Mesendoderm (in vitro differentiated cells): ENCODE measurements at places on chromosomes 1 and 21.

GRCh38 chr21:42308914-42309752 lies 6.1 kb downstream of the TFF3 start:
- peak; percentile 44 for DNase-seq

GRCh38 chr1:30702823-30703222 lies 20.6 kb downstream of the MATN1 start:
- DNase-seq = no peak

- DNase-seq = peak; percentile 56
Observed at GRCh38 chr1:116855191-116855619, 54.5 kb upstream of the PTGFRN start.

GRCh38 chr1:100390531-100390930 lies 38.2 kb downstream of the CDC14A start:
- DNase-seq = no peak

DNA sequence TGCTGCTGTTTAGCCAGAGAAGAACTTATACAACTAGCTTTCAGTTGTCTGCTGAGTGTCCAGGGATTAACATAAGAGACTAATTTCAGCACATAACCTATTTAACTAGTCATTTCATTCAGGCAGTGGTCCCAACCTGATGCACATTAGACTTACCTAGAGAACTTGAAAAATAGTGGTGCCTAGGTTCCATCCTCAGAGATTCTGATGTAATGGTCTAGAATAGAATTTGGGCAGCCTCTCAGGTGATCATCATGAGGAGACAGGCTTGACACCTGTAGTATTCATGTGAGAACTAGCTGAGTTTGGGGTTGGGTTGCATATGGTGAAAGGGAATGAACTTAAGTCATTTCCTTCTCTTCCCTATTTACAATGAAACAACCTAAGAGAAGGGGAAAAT lies 24.8 kb downstream of the CNST start:
- no peak for DNase-seq

- no peak for DNase-seq
Observed at GRCh38 chr1:113886417-113887401, 672 bp downstream of the BCL2L15 start.

DNA sequence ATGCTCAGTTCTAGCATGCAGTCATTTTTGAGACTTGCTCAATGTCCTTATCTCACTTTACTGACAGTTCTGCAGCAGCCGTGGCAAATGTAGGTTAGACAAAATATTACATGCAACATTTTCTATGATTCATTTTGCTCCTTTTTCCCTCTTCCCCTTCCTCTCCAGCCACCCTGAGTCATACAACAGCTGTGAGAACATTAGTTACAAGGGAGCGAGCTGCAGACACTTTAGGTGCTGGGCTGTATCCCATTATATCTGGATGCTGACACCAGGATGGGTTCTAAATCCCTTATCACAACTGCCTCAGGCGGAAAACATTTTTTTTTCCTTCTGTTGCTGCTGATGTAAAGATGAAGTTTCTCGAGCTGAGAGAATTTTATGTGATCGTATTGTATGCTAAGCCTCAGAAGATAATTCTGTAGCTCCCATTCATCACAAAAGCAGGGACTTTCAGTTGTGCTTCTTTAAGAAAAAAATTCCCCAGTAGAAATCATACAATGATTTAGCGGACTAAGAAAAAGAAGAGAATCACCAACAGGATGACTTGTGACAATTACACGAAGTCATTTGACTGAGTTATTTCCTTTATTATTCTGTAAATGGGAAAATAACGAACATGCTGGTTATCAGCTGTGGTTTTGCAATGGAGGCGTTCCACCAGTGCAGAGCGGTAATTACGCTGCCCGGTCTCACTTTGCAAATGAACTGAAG lies 345.0 kb downstream of the DISC1 start:
- no peak for DNase-seq

- peak; percentile 34 for DNase-seq
Observed at GRCh38 chr1:3858231-3858981, 1.1 kb downstream of the DFFB start.

DNA sequence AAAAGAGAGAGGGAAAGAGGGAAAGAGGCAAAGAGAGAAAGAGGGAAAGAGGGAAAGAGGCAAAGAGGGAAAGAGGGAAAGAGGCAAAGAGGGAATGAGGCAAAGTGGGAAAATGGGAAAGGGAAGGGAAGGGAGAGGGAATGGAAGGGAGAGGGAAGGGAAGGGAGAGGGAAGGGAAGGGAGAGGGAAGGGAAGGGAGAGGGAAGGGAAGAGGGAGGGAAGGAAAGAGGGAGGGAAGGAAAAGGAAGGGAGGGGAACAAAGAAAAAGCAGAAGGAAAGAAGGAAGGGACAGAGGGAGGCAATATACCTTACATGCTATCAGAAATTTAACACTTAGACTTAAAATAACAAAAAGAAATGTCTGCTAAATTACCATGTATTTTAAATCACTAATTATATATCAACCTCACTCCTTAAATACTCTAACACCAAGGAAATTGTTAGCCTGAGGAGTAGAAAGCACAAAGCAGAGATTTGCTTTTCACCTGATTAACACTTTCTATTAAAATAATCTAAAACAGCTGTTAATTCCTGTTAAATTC lies 41.8 kb downstream of the DUSP10 start:
- no peak for DNase-seq

DNA sequence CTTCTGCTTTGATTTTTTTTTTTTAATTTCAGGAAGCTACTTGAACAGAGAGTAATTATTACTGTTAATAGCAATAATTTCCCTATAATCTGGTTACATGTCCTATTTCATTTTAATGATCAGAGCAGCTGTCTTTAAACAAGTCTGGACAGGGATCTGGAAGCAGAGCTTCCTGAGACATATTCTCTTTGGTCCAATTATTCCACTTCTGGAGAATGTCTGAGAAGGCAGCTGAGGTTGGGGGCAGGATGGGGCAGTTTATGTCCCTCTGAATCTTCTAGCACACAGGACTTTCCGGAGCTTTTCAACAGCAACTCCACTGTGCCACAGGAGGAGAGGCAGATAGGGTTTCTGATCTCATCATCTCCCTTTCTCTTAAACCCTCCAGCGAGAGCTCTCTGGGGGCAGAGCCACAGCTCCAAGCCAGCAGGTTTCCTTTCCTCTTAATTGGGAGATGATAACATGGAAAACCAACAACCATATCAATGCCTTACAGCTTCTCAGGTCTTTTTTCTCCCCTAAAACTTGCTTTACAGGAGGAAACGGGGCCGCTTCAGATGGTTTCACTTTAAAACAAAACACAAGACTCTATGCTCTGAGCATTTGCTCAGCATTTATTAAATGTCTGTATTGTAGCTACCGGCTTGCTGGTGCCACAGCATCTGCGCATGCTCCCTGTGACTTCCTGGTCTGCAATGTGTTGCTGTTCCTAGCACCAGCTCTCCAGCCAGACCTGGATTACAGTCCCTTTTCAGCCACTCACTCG lies 425.7 kb upstream of the USP24 start:
- peak; percentile 19 for DNase-seq

DNA sequence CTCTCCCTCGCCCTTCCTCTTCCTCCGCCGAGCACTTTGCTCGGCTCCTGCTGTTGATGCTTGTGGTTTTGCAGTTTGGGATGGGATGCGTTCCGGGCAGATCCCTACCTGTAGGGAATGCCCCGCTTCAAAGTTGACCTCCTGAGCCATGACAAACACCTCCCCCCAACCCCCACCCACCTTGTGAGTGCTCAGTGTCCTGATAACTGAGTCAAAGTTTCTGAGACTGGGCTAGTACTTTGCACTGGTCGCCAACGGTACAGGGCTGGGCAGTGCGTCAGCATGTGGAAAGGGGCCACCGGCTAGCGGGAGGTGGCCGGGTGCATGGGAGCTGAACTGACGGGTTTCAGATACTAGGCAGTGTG lies 771 bp downstream of the RABGAP1L start:
- peak; percentile 49 for DNase-seq

- no peak for DNase-seq
Observed at GRCh38 chr1:196875935-196876334, 11.9 kb upstream of the CFHR4 start.

- DNase-seq = no peak
Observed at GRCh38 chr1:5109633-5110032, 455.2 kb downstream of the AJAP1 start.

DNA sequence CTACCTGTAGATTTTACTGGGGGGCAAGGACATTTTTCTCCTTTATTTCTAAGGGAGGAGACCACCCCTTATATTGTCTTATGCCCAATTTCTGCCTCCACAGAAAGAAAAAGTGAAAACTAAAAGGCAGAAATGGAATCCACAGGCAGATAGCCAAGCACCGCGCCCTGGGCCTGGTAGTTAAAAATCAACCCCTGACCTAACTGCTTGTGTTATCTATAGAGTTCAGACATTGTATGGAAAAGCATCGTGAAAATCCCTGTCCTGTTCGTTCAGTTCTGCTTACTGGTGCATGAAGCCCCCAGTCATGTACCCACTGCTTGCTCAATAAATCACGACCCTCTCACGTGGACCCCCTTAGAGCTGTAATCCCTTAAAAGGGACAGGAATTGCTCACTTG lies 33.7 kb upstream of the IL6R start:
- no peak for DNase-seq

DNA sequence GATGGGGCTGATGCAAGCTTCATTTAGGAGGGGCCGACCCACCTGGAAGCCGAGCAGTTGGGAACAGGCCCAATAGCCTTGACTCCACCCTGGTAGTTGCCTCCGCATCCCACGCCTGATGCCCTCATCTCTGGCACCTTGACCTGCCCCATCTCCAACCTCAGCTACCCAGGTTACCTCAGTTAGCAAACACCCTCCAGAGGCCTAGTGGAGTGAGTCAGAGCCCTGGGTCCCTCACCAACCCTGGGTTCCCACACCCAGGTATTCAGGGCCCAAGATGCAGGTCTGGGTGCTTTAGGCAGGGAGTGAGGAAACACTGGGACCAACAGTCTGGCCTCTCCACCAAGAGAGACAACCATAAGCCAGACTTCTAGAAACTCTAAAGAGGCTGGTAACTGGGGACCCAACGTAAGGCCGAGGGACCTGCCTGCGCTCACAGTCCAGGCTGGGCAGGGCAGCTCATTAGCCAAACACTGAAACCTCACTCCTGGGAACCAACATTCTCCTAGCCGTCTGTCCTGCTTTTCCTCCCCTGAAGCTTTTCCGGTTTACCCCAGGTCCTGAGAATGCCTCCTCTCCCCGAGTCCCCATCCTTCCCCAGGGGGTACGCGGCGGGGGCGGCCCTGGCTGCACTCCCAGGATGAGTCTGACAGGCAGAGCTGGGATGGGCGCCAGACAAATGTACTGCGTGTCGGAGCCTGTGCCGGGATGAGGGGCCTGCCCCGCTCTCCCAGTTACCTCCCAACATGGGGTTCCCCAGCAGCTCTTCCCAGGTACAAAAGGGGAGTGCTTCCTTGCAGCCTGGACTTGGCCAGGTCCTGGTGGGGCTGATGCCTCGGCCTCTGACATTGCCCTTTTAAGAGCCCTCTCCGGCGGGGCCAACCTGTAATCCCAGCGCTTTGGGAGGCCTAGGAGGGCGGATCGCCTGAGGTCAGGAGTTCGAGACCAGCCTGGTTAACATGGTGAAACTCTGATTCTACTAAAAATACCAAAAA lies 8.9 kb upstream of the CELSR2 start:
- DNase-seq = peak; percentile 67

DNA sequence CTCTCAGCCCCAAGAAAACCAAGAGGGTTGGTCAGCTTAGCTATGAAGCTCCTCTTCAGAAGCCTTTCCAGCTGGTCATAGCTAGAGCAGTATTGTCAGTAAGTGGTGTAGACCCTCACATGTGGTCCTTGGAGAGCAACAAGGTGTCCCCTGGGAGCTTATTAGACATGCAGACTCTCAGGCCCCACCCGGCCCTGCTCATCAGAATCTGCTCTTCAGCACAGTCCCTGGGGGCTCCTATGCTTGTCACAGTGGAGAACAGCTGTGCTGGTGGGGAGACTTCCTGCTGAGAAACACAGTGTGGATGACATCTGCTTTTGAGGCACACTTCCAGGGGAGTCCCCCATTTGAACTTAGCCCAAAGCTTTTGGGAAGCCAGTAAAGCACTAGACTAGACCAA lies 21.9 kb upstream of the NEK2 start:
- DNase-seq = no peak

GRCh38 chr1:229344139-229344538 lies 1.3 kb upstream of the CCSAP start:
- DNase-seq = no peak

DNA sequence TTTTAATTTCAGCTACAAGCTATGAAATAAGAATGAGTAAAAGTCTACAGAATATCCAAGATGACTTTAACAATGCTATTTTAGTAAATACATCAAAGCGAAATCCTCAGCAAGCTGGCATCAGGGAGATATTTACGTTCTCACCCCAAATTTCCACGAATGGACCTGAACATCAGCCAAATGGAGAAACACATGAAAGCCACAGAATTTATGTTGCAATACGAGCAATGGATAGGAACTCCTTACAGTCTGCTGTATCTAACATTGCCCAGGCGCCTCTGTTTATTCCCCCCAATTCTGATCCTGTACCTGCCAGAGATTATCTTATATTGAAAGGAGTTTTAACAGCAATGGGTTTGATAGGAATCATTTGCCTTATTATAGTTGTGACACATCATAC lies 13.7 kb upstream of the CLCA1 start:
- DNase-seq = no peak

DNA sequence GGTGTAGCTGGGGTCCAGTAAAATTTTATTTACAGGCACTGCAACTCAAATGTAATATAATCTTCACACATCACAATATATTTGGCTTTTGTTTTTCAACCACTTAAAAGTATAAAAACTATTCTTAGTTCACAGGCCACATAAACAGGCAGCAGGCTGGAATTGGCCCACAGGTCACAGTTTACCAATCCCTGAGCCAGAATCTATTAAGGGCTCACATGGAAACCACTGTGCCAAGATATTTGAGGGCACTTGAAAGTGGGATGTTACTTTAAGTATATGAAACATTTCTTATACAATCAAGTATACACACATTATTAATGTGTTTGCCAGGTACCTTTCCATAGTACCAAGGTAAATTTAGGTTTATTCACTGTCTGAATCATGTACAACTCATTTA lies 71.9 kb upstream of the PRDX6 start:
- DNase-seq = no peak

- DNase-seq = no peak
Observed at GRCh38 chr1:228986093-228986904, 251.0 kb downstream of the RHOU start.

- DNase-seq = no peak
Observed at GRCh38 chr1:64550946-64551605, 81.1 kb downstream of the CACHD1 start.

GRCh38 chr21:27645285-27645684 lies 678.4 kb upstream of the ADAMTS5 start:
- no peak for DNase-seq
